ENCODE measurements at places on chromosomes 5 and 9. TPM values are rescaled to one million over a fixed set of nuclear protein-coding genes. Genes with fewer than 3 reads are reported as not detected.

HAVCR2 gene
- polyA plus RNA-seq = 2.3 TPM

NR6A1 gene
- polyA plus RNA-seq = 5.0 TPM

DNA sequence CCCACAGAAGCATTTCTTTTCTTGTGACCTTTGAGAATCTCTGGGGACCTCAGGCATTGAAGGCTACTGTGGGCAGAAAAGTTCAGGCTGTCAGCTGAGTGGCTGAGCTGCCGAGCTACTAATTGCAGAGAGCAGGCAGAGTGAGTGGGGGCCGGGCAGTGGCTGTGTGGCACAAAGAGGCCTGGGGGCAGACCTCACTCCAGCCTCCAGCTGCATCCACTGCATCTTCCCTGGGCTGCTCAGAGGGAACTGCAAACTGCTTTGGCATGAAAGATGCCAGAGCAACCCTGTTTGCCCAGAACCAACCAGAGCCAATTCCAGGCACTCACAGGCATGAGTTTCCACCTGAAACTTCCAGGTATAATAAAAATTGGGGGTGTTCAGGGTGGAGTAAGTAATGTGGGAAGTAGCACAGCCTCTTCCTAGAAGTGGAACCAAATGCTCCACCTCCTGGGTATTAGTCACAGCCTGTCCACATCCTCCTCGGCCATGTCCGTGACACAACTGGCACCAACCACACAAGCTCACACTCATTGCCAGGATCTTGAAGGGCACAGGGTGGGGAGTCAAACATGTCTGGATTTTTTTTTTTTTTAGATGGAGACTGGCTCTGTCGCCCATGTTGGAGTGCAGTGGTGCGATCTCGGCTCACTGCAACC, 548.9 kb downstream of the BNC2 start:
- DNase-seq = no peak

GRCh38 chr9:85431339-85432102, 310.2 kb downstream of the AGTPBP1 start:
- DNase-seq = no peak

DNA sequence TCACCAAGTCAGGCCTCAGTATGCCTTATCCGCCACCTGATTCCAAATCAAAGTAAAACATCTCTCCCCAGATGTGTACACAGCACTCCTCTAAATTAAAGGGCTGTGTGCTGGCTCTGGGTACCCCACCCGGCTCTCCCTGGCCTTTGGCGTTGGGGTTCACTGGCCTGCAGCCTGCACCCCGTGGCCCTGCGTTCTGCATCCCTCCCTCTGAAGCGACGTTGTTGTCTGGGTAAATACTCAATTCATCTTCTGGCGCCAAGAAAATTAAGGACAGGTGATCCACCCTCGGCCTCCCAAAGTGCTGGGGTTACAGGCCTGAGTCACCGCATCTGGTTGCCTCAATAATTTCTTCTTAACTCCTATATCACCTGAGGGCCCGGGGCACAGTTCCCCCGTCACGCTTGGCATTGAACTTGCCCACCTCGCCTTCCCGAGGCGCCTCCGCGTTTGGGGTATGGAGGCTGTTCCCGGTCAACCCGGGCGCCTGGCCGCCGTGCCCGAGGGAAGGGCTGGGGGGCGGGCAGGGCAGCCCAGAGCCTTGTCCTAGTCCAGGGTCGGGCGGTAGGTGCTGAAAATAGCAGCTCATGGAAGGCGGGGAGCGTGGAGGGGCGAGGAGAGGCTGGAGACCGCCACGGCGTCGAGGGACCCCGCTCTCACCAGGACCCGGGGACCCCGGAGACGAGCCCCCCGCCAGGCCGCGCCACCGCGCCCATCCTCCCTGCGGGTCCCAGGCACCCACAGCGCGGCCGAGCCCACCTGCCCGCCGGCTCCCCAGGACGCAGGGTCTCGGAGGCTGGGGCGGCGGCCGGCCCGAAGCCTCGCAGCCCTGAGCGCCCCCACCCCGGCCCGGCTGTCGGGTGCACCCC, 531 bp downstream of the ABO start:
- no peak for DNase-seq

- DNase-seq = no peak
Measured at GRCh38 chr9:130872912-130873503, 23.6 kb downstream of the QRFP start.

GRCh38 chr5:157232706-157233105, 33.2 kb upstream of the CYFIP2 start:
- no peak for DNase-seq

DNA sequence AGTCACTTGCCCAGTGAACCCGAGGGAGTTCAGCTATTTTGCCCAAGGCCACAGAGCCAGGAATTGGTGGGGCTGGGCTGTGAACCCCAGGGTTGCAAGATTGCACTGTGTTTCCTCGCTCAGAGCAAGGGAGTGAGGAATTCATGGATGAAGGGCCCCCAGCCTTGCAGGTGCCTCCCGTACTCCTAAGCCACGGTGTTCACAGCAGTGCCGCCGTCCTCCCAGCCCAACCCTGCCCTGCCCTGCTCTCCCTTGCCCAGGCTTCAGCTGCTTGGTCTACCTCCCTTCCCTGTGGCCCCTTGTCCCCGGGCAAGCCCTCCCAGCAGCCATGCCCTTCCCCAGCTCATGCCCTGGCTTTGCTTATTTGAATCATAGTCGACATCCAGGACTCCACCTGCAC, 6.1 kb downstream of the LAMC3 start:
- DNase-seq = no peak
